Hypothalamus (tissue), 51 donors: ENCODE measurements at places on chromosomes 7 and 10.

GRCh38 chr7:51344406-51345138 lies 28.0 kb upstream of the COBL start:
- DNase-seq, result no peak

- no peak for DNase-seq
Measured at GRCh38 chr7:159091041-159091440, 53.6 kb downstream of the VIPR2 start.

- DNase-seq, result no peak
Measured at GRCh38 chr10:44177610-44178009, 207.3 kb downstream of the CXCL12 start.

- DNase-seq, result no peak
Measured at GRCh38 chr10:96400465-96400864, 41.7 kb upstream of the OPALIN start.

GRCh38 chr7:100397315-100398081 lies 24.2 kb downstream of the PILRA start:
- DNase-seq, result no peak

GRCh38 chr10:69801434-69802315 lies at the start of gene COL13A1:
TSS of gene COL13A1 (plus strand) at chr10:69801906. CDS start at chr10:69802424, 518 bp downstream.
- DNase-seq, result no peak

GRCh38 chr7:142174441-142174840 lies 62.9 kb downstream of the MGAM2 start:
- DNase-seq, result no peak

DNA sequence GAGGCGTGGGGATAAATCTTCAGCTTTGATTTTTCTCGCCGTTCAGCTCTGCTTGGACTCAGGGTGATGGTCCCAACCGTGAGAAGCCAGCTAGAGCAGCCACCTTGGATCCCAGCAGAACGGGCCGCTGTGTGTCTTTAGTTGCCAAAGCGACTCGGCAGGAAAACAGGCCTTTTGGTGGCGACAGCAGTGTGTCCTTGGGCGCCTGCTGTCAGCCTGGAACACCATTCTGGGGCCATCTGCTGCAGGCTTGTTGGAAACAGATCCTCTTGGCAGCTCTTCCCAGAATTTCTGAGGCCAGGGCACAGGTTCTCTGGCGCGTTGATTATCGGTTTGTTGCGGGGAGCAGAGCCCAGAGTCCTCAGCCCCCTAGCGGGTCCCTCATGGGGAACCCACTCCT lies 97.6 kb downstream of the CUX1 start:
- no peak for DNase-seq

DNA sequence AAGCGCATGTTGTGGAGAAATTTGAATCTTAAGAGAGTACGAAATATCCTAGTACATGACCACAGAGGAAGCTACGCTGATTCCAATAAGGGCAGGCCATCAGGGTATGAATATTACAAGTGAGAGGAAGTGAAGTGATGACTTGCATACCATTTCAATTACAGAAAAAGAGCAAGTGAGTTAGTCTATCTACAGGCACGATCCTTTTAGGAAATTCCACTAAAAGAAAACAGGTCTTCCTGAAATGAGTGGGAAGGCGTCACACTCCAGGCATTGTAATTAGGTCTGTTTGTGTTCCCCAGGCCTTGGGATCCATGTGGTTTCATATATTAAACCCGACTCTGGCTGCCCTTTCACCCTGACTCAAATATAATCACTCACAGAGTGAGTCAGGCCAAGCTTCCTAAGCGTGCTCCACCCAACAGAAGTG lies 152.5 kb downstream of the SEMA3A start:
- no peak for DNase-seq
